ENCODE measurements at places on chromosomes 5 and 9.

- H3K27me3 ChIP-seq: no peaks in the 10 kb centered on the region
- DNase-seq: peak; percentile 96
- no peaks in the 10 kb centered on the region for H3K36me3 ChIP-seq
- peaks cover 52% of the 10 kb centered on the region for H3K4me1 ChIP-seq
These were observed 6.3 kb upstream of the IRF1 start for GRCh38 chr5:132496631-132497487.

DNA sequence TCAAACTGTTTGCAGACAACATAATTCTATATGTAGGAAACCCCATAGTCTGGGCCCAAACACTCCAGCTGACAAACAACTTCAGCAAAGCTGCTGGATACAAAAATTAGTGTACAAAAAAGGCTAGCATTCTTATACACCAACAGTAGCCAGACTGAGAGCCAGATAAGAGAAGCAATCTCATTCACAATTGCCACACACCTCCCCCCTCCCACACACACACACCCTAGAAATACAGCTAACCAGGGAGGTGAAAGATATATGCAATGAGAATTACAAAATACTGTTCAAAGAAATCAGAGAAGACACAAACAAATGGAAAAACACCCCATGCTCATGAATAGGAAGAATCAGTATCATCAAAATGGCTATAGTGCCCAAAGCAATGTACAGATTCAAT lies 9.0 kb downstream of the MTREX start:
- no peak overlapping the region for H3K4me3 ChIP-seq
- DNase-seq: no peak
- H3K36me3 ChIP-seq: peaks cover 18% of the 10 kb centered on the region
- H3K27ac ChIP-seq: no peak overlapping the region
- H3K4me1 ChIP-seq: no peaks in the 10 kb centered on the region
- no peaks in the 10 kb centered on the region for H3K27me3 ChIP-seq

DNA sequence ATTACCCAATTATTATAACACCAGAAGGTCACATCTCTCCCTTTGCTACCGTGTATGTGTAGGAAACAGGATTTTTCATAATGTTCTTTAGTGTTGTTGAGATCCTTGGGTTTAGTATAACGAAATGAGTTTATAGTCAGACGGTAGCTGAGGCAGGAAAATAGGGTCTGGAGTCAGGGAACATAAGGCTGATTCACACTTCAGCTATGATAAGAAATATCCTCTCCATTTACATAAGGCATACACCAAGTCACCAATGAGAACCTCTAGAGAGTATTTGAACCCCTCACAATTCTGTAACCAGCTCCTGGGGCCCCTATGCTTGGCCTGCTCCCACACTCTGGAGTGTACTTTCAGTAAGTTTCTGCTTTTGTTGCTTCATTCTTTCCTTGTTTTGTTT lies 58.9 kb upstream of the ANKH start:
- no peaks in the 10 kb centered on the region for H3K27me3 ChIP-seq
- no peaks in the 10 kb centered on the region for H3K36me3 ChIP-seq
- no peak for DNase-seq
- no peak overlapping the region for H3K27ac ChIP-seq

DNA sequence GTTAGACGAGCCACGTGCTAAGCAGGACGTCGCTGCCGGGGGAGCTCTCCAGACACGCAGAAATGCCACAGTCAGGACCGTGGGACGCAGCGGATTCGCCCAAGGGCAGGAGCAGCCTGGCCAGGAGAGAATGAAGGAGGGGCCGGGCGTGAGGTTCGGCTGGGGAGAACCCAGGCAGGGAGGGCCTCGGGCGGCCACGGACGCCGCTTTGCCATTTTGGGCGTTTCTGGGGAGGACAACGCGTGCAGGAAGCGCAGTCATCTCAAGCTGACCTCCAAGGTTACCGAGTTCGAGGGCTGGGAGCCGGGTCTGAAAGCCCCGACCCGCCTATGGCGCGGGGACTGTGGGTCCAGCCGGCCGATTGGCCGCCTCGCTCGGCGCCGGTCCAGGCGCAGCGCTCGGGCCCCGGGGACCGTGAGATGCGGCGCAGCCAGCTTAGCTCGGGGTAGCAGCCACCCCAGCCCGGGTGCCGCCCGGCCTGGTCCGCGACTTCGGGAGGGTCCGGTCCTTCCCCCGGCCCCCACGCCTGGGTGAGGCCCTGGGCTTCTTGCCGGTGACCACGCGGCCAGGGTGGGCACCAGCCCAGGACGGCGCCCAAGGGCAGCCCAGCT lies 760 bp upstream of the MAN1B1 start:
- peak overlapping the region; percentile 78 for H3K27ac ChIP-seq
- H3K27me3 ChIP-seq: no peaks in the 10 kb centered on the region
- peak overlapping the region; percentile 70 for H3K4me3 ChIP-seq
- peaks cover 14% of the 10 kb centered on the region for H3K36me3 ChIP-seq
- DNase-seq: no peak
- H3K4me1 ChIP-seq: peaks cover 42% of the 10 kb centered on the region

DNA sequence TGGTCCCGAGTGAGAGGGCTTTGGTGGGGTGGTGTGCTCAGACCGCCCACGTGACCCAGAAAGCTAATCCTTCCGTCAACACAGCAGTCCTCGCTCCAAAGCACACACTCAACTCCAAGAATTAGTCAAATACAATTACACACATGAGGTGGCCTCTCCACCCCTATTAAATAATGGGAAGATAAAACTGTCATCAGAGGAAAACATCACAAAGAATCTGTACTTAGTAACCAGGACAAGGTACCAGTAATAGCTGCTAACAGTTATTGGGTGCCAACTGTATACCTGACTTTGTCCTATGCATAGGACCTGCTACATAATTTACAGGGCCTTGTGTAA lies 222.8 kb downstream of the HSPA4 start:
- no peaks in the 10 kb centered on the region for H3K36me3 ChIP-seq
- H3K27me3 ChIP-seq: 0 out of 2 replicates have a peak, but pooled peaks cover 2% of the 10 kb centered on the region
- H3K4me3 ChIP-seq: no peak overlapping the region
- H3K27ac ChIP-seq: no peak overlapping the region
- DNase-seq: no peak

DNA sequence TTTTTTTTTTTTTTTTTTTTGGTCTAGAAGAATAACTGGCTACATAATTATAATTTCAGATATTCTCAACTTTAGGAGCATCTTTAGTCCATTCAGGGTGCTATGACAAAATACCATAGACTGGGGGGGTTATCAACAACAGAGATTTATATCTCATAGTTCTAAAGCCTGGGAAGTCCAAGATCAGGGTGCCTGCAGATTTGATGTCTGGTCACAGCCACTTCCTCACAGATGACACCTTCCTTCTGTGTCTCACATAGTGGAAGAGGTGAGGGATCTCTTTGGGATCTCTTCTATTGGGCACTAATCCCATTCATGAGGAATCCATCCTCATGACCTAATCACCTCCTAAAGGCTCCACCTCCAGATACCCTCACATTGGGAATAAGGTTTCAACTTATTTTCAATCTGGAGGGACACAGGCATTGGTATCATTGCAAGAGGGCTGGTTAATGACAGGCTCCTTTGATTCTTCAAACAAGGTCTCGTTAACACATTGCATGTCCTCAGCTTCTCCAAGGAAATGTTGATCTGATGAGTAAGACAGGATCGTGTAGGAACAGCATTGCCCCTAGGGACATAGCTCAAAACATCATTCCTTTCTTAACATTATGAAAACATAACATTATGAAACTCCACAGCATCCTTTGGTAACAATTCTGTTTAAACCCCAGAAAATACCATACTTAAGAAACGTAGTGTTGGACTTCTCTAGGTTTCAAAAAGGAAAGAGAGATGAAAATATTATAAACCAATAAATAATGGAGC lies 372.4 kb downstream of the SEMA5A start:
- H3K27me3 ChIP-seq: no peaks in the 10 kb centered on the region
- H3K36me3 ChIP-seq: peaks cover 10% of the 10 kb centered on the region
- H3K4me3 ChIP-seq: no peak overlapping the region
- DNase-seq: no peak
- peaks cover 4% of the 10 kb centered on the region for H3K4me1 ChIP-seq
